ENCODE measurements at places on chromosomes 16 and 17.

DNA sequence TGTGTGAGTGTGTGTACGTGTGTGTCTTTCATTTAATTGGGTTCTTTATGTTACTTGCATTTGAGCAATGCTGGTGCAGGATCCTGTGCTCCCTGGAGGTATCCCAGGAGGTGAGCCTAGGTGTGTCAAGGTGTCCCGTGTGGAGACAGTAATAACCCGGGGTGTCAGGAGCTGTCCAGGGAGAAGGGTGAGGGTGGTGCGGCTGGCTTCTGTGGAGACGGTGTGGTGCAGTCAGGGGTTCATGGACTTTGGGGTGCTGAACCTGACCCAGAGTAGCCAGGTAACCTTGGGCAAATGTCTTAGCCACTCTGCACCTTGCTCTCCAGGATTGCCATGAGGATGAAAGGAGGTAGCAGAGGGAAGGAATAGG lies 7.4 kb upstream of the ELAC2 start:
- DNase-seq: no peak

- DNase-seq: no peak
Measured at GRCh38 chr17:41796121-41796895, 9.8 kb upstream of the JUP start.

DNA sequence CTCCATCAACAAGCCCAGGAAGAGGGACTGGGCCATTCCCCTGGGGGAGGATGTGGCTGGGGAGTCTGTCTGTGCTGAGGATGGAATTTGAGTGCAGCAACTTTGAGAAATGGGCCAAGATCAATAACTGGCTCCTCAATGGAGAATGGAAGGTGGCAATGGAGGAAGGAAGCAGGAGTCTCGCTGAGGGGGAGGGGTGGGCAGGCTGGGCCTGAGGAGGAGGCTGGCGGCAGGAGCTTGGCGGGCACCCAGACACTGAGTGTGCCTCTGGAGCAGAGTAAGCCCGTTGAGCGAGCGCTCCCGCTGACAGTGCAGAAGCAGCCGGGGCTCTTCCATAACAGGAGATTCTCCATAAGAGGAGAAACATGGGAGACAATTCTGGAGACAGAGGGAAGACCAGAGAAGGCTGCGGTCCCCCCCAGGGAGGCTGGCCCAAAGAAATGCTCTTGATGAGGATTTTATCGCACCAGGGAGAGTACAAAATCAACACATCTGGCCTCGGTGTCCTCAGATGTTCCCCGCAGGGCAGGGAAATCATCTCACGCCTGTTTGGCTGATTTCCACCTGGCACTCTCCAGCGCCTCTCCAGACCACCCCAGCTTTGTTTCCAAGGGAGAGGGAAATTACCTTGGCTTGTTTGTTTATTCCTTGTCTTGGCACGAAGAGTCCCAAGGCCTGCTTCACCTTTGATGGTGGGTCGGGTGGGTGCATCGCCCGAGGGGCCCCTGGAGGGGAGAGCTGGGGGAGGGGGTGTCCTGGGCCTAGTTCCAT lies 2.8 kb upstream of the MMP15 start:
- no peak for DNase-seq

DNA sequence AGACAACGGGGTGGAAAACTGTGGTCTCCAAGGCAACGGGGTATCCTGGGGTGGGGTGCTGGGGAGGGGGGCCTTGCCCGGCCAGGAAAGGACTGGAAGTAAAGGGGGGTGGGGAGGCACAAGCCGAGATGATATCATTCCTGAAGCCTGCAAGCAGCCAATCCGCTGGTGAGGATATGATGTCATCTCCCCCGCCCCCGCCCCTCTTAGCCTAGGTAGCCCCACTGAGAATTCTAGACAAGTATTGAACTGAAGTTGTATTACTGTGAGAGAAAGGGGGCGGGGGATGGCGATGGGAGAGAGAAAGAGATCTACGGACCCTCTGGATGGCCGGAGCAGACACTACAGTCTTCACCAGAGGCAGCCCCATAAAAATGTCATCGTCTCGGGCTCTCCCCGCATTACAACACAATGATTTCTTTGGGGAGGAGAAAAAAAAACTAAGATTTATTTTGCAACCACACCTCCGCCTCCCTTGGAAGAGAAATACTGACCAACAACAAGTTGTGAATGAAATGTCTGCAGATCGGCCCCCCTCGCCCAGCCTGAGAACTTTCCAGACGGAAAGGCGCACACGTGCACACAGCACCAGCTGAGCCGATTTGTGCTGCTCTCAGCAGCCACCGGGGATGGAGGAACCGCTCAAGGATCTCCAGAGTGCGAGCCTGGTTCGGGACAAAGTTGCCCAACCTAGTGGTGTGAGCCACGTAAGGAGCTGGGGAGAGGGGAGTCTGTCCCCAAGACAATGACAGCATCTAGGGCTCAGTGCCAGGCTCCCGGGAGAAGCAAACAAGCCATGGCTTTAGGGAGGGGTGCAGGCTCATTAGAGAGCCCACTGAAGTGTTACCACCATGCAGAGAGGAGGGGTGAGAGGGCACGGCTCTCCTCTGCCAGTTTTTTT lies 222.1 kb downstream of the SOX9 start:
- DNase-seq: no peak

- no peak for DNase-seq
Measured at GRCh38 chr16:86882586-86883280, 304.4 kb downstream of the FOXL1 start.

GRCh38 chr17:19383681-19384470 lies 3.1 kb downstream of the MFAP4 start:
- no peak for DNase-seq

- DNase-seq: no peak
Measured at GRCh38 chr17:21286909-21287702, 2.6 kb downstream of the MAP2K3 start.

DNA sequence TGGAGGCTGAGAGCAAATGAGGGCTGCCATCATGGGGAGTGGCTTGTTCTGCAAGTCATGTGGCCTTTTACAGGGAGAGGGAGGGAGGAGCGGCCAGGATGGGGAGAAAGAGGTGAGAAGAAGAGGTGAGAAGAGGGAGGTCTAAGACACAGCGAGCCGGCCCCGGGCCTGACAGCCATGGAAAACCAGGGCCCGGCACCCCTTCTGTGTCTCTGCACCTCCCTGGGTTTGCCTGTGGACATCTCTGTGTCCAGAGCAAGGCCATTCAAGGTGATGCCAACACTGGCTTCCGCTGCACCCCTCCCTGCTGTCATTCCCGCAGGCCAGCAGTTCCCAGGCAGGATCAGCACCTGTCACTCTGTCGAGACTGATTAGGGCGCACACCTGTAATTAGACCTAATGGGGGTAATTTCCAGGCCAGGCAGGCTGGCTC lies 75.6 kb downstream of the MGAT5B start:
- DNase-seq: no peak

- no peak for DNase-seq
Measured at GRCh38 chr17:40251576-40251975, 32.5 kb downstream of the WIPF2 start.

Measured in stimulated activated CD8-positive, alpha-beta memory T cell treated with anti-CD3 and anti-CD28 coated beads, Interleukin-15, amount 100 ng/mL, for 24 hours (primary cell).